ENCODE measurements at places on chromosomes 4 and X.
A peak's percentile ranks its signal among the peaks of the same experiment; 100 is the strongest.

- no peak for DNase-seq
These were observed 35.8 kb downstream of the ARHGEF38 start for GRCh38 chr4:105588252-105588651.

- DNase-seq = peak; percentile 90
These were observed at the start of gene FGF5 for GRCh38 chr4:80266253-80266901. FGF5 (plus strand) TSS chr4:80266664; CDS start chr4:80266825, 161 bp downstream.

- no peak for DNase-seq
These were observed 1055.0 kb downstream of the RPA4 start for GRCh38 chrX:97938706-97939105.

- peak; percentile 92 for DNase-seq
These were observed 205.4 kb downstream of the DCLK2 start for GRCh38 chr4:150283689-150284088.

DNA sequence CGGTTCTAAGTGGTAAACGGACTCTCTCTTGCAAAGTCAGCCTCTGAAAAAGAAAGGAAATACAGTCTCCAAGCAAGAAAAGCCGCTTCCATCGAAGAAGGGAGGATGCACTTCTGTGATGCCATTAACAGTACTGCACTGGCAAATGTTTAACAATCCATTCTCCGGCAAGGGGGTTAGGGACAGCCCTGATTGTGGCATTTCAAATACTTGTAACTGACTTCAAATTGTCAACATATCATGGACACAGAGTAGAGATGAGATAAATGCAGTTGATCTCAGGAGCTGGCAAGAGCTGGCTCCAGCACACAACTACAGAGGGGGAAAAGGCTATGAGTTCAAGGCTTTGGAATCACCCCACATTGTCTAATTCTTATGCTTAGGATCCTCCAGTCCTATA, 146.8 kb downstream of the SLC7A11 start:
- DNase-seq = no peak

DNA sequence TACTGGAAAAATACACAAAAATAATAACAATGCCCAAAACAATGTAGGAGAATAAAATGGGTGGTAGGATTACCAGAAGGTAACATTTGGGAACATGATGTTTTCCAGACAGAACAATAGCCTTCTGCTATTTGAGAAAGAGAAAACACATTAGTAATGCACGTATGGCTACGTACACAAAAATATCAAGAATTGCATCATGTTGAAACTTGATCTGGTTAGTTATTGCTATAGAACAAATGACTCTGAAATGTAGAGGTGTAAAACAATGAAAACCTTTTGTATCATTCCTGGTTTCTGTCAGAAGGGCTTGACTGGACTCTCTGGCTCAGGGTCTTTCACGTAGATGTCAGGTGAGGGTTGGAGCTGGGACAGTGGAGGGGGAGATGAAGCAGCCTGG, 1040.0 kb downstream of the FAT4 start:
- no peak for DNase-seq

DNA sequence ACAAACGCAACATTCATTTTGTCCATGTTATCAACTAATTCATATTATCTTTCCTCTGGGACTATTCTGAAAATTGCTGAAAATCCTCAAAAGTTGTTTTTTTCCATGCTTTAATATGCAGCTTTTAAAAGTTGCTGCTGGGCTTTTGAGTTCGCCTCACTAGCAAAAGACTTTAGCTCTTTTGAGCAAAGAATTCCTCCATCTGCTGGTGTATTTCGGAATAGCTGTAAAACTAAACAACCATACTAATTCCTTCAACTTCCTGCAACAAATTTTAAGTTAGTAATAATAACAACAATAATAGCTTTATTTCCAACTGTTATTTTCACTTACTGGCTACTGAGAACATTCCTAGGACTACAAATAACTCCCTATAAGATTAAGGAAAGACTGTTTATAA, 124.5 kb upstream of the PLAC1 start:
- peak; percentile 19 for DNase-seq

DNA sequence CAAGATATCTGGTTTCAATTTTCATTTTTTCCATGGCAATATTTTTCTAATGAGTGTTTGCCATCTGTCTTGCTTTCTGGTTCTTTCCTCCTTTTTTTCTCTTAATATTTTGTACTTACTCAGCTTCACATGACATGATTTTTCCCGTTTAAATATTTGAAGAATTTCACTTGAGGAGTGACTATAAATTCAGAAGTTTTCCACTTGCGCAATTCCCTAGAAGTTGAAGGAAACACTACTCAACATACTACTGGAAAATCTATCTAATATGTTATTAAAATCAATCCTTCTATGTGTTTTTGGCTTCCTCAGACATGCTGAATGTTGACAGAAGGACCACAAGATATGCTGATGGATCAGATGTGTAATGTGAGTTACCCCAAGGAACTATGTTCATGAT, 36.8 kb upstream of the BANK1 start:
- no peak for DNase-seq

DNA sequence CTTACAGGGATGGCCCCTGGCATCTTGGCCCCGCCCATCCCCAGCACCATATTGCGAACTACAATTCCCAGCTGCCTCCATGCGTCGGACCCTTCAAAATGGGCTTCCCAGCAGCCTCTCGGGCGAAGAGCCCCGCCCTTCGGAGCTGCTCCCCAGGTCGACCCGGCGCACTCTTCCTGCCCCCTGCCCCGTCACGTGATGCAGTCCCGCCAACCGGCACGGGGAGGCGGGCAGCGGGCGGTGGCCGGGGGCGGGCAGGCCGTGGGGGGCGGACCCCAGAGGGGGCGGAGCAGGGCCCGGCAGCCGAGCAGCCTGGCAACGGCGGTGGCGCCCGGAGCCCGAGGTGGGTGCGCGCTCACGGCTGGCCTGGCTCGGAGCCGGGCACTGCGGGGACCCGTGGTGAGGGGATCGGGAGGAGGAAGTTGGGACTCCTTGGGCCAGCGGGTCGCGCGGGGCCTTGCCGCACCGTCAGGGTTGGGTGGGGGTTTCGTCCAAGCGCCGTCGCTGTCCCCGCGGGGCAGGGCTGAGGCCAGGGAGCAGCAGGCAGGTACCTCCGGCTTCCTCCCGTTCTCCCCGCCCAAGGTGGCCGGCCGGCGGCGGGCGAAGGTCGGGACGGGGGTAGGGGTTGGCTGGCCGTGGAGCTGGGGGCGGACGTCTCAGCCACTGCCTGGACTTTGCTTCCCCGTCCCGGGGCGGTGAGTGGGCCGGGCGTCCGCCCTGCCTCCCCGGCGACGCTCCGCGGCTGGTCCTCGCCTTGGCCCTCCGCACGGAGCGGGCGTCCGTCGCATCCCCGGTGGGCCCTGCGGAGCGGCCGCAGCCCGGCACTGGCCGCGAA, at the start of gene MTM1:
Gene MTM1 (plus strand): TSS at position 302 of the 835 bp plus-strand sequence. CDS start 23,994 bp downstream, outside the sequence.
- peak; percentile 86 for DNase-seq

GRCh38 chrX:103716962-103717361, 6.3 kb downstream of the TMEM31 start:
- peak; percentile 63 for DNase-seq

DNA sequence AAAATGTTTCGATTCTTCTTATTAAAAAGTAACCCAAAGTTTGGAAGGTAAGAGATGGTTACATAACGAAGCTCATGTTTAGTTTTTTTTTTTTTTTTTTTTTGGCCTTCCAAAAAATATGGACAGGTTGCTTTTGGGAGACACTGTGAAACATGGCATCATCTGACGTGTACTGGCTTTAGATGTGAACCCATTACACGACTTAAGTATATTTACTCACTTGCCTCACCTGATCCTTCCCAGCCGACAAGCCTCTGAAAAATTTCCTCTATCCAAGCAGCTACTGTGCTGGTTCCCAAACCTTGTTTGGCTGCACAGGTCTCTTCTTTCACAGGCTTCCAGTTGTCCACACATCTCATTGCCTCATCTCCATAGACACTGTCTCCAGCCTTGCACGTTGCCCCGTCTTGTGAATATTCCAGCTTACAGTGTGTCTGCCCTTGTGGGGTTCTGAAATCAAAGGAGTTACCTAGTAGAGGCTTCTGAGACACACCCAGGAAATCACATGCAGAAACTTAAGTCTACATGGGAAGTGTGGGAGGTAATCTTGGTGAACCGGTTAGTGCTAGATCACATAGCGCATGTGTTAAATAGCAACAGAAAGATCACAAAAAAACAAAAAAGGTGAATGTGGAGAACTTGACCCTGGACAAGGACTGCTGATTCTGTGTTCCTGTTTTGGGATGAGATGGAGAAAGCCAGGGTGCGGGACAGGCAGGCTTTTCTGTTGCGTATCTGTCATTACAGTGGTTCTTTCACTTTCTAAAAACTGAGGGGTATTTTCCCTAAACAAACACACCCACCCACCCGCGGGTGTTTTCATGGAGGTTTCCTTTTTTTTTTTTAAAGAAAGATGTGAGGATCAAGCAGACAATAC, 328.6 kb downstream of the ARHGAP10 start:
- no peak for DNase-seq

DNA sequence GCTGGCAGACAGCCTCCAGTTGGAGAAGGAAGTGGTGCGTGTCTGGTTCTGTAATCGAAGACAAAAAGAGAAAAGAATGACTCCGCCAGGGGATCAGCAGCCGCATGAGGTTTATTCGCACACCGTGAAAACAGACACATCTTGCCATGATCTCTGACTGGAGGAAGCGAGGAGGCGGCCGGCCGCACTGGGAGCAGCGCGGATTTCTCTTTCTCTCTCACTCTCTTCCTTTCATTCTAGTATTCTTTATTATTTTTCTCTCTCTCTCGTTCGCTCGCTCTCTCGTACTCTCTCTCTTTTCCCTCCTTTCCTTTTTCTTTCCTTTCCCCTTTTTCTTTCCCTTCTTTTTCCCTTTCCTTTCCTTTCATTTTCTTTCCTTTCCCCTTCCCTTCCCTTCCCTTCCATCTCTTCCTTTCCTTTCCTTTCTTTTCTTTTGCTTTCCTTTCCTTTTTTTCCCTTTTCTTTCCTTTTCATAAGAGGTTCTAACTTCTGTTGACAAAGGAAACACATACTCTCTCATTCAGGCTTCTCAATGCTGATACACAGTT, 1.2 kb downstream of the POU3F4 start:
- DNase-seq = no peak

GRCh38 chr4:9988933-9989332, 32.4 kb downstream of the SLC2A9 start:
- no peak for DNase-seq

GRCh38 chrX:29890646-29891200, 324.6 kb upstream of the MAGEB2 start:
- DNase-seq = no peak

DNA sequence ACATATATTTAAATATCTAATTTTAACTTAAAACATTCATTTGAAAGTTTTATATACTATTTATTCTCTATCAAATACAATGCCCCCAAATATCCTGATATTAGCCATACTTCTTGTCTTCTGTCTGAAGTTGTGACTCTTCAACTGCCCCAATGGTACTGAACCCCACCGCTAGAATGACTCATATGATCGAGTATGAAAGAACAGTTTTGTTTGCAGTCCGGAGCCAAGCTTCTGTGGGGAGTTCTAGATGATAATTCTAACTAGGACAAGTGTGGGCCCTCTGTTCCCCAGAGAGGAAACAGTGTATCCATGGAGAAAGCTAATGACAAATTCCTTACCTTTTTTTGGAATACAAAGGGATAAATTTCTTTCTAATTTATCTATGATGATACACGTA, 24.7 kb upstream of the CT47A1 start:
- DNase-seq = no peak

GRCh38 chr4:189767941-189768340, 172.7 kb upstream of the FRG1 start:
- DNase-seq = no peak

DNA sequence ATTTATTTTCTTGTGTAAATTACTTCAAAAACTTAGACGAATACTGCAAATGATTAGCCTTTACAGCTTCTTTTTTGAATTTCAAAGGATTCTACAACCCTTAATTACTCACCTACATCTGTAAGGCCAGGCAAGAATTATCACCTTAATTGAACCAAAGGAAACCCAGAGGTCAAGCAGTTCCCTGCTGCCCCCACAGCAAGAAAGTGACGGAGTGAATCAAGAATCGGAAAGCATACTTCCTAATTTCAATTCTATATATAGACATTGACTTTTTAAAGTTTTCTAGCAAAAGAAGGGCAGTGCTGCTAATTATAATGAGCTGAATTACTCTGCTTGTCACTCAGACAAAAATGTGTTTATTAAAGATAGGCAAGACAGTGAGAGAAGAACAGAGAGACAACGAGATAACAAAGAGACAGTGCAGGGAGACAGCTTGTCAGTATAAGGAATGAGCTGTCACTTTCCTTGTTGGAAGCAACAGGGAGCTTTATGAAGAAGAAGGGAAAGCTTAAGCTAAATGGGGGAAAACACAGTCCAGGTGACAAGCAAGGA, 47.5 kb upstream of the SPANXN4 start:
- DNase-seq = no peak

- no peak for DNase-seq
These were observed 18.3 kb downstream of the AMER1 start for GRCh38 chrX:64186974-64187761.

DNA sequence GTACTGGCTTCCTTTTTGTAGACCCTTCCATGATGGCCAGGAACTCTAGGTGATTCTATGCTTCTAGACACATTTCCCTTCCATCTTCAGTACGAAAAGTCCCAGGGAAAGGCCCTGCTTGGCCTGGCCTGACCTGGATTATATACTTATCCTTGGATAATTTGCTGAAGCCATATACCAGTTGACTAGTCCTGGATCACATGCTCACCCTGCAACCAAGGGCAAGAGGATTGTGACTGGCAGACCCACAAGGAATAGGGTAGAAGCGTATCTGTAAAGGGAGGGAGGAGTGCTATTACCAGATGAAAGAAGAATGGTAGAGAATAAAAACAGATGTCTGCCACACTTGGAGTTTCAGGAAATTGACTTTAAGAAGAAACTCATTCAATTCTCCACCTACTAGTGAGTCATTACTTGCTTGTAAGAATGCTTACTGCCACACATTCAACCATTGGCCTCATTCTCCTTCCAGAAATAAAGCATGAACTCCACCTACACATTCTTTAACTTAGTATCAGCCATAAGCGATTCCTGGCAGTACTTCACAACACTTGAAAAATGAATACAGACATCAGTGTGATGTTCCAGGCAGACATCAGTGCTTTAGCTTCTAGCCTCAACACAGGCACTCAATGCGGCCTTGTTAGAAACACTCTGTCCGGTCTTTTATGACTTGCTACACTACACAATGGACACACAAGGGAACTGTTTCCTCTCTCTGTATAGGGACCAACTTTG, 141.8 kb downstream of the CBR4 start:
- peak; percentile 60 for DNase-seq

All from AG09319 (cell line).